GM13977 (cell line): ENCODE measurements at places on chromosomes 5 and 9.
A peak's percentile ranks its signal among the peaks of the same experiment; 100 is the strongest.

DNA sequence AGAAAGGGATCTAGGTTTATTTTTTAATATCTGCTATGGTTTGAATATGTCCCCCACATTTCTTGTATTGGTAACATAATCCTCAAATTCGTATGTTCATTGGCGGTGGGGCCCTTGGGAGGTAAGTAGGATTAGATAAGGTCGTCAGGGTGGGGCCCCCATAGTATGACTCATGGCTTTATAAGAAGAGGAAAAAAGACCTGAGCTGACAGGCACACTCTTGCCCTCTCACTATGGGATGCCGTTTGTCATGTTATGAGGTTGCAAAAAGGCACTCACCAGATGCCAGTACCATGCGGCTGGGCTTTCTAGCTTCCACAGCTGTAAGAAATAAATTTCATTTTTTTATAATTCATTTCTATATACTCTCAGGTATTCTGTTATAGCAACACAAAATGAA lies 67.3 kb upstream of the SGCD start:
- no peak for DNase-seq

DNA sequence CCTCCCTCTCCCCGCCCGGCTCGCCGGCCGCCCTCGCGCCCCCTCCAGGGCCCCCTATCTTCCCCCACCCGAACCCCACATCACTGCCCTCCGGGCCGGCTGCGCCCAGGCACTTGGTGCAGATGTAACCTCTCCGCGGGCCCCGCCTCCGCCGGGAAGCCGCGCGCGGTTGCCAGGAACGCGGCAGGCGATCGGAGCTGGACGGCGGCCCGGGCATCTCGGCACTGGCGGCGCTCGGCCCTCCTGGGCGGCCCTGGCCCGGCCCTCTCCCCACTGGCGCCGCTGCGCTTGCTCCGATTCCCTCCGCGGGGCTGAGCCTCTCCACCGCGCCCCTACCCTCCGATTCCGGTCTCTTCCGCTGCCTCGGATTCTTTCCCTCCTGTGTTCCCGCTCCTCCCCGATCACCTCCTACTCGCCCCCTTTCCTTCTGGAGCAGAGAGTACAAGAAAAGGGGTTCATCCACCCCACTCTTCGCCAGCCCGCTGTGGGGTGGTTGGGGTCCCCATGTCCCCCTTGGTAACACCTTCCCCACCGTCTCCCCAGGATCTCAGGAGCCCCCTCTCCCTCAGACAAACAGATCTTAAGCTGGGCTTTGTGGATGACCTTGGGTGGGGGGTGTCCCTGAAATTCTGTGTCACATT lies 70.6 kb downstream of the C9orf50 start:
- peak; percentile 23 for DNase-seq

DNA sequence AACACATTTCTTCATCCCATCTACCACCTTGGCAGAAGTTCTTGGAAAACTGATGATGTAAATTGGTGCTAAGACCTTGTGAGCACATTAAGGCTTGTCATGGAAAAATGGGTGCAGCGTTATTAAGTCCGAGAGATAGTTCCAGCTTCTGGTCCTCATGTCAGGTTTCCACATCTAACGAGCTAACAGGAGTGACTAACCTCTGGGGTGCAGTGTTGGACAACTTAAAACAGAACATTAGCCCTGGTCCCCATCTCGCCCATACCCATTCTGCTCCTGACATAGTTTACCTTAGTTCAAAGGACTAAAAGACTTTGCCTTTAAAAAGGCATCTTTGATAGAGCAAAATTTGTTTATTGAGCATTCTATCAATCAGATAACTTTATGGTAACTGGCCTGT lies 128.0 kb downstream of the SLC1A3 start:
- no peak for DNase-seq

DNA sequence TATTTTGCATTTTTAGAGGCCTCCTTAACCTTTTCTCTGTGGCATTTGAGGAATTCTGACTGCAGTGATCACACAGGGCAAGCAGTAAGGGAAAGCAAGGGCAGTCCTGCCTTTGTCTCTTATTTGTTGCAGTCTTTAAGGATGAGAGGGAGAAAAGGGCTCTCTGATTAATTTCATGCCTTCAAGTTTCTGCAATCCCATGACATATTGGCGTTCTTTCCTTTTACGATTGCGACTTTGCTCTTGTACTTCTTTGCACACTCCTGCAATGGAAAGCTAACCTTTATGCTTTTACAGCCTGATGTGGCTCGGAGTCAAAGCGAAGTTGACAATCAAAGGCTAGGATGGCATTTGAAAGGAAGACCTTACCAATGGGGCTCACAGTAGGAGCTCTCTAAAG lies 698.4 kb downstream of the DNAH5 start:
- no peak for DNase-seq

DNA sequence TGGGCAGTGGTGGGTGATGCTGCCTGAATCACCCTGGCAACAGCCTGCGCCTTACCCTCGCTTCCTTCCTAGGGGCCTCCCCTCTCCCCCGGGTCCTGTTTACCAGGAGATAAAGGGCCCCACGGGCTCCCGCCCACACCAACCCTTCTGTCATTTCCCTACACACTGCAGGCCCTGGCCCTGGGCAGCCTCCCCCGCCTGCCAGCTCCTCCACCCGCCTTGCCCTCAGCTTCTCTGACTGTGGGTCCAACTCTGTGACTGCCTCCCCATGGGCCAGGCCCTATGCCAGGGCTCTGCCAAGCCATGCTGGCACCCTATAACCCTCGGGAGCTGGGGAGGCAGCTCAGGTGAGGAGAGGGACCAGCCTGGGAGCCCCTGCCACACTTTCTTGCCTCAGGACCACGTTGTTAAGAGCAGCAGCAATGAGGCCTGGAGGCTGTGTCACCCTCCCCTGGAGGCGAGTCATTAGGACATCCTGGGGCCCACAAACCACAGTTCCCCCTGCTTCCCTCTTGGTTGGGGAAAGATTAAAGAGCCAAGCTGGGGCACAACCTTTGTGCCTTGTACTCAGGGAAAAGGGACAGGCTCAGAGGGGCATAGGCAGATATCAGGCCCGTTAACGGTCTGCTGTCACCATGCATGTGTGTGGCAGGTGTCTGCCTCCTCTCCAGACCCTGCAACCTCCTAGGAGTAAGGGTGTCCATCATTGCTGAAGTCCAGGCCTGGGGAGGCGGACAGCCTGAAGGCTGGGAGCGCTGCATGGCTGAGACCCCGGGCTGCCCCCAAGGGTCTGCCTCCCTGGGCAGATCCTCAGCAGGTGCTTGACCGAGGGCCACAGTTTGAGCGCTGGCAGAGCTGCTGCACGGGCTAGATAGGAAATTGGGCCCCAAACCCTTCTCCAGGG lies 2.8 kb downstream of the MGAT4B start:
- peak; percentile 39 for DNase-seq

- no peak for DNase-seq
Measured at GRCh38 chr5:141403387-141403786, 809 bp downstream of the PCDHGA9 start.

DNA sequence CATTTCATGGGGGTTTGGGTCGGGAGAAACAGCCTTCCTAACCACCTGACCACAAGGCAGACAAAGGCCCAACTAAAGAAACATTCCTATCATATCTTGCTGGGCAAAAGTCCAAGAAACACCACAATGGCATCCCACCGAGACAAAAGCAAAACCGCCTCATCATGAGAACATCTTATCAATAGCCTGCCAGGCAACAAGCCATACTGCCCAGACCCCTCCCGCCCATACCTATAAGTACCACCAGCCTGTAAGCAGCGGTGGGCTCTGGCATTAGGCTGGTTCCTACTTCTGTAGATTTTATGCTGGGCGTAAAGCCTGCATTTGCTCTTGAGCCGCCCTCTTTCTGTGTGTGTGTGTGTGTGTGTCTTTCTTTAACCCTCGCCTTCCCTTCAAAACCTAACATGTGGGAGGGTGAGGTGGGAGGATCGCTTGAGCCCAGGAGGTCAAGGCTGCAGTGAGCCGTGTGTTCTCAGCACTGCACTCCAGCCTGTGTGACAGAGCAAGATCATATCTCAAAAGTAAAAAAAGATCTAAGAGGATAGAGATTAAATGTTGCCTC lies 56.9 kb downstream of the PDE6A start:
- DNase-seq, result no peak

DNA sequence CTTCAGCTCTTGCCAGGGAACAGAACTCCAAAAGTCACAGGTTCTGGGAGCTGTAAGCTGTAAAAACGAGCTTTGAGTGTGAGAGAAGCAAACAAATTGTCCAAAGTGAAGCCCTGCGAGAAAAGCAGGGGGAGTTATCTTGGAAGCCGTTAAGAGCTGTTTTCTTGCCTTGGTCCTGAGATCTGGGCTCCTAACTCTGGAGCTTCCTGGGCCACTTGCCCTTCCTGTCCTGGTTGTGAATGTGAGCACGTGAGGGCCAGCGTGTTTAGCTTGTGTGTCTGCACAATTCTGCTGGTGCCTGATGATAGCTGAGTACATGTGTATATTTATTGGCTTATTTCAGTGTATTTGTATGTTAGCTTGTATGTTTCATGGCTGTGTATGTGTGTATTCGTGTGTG lies 40.5 kb downstream of the DAB2IP start:
- no peak for DNase-seq

DNA sequence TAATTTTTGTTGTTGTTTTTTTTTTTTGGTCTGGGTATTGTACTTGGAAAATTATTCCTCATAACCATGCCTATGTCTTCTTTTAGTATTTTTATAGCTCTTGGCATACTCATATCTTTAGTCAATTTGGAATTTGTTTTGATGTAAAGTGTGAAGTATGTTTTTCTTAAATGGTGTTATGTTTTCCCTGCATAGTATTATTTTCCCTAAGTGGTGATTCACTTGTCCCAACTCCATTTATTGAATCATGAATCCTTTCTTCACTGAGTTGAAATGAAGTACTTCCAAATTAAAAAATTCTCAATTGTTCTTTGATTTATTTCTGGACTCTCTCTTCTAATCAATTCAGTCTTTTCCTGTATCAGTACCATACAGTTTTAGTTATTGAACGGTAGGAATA lies 46.5 kb downstream of the POLK start:
- DNase-seq, result no peak

DNA sequence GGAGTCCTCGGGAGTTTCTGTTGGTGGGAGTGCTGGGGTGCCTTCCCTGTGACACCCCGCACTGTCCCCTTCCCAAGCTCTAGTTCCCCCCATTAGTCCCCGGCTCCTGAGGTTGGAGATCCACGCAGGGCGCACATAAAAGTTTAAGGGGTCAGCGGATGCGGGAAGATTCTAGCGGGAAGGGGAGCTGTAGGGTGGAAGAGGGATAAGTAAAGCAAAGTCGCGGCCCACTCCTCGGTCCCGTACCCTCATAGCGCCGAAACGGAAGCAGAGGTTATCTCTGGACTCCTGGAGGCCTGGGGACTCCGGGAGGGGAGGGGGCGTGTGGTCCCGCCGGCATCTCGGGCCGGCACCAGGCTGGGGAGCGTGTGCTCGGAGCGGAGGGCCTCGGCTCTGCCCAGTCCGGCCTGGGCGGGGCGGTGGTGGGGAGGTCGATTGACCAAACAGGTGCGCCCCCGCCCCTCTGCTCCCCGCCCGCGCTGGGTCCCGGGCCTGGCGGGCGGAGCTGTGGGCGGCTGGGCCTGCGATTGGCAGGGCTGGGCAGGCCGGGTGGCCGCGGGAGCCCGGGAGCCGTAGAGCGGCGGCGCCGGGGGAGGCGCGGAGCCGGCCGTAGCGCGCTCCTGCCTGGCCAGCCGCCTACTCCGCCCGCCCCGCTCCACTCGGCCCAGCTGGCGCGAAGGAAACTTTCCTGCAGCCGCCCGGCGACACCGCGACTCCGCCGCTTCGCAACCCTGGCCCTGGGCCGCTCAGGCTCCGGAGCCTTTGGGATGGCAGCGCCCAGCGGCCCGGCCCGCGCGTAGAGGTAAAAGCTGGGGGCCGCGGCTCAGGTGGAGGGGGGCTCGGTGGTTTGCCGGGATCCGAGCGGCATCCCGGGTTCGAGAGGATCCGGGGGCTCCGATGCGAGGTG lies 52.2 kb upstream of the DAB2IP start:
- peak; percentile 58 for DNase-seq

- DNase-seq, result no peak
Measured at GRCh38 chr9:136020206-136020605, 59.0 kb upstream of the UBAC1 start.

- no peak for DNase-seq
Measured at GRCh38 chr9:40925149-40925548, 203.3 kb downstream of the FOXD4L6 start.

DNA sequence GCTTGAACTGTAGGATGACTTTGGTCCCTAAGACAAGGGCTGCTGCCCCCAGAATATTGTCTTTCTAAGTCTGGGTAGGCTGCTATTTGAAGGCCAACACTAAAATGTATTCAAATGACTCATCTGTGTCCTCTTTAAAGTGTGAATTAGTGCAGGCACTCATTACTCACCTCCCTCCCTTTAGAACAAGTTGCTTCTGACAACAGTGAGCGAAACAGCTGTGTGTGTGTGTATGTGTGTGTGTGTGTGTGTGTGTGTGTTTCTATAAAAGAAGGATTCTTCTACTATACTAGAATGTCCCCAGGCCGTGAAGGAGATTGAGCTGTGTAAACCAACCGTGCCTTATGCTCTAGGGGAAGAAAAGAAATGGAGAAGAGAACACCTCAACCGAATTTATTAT lies 1337.2 kb downstream of the PTPRD start:
- DNase-seq, result no peak

- DNase-seq, result no peak
Measured at GRCh38 chr9:79946712-79947111, 374.9 kb downstream of the TLE4 start.

GRCh38 chr5:124089578-124089977 lies 577.6 kb downstream of the CSNK1G3 start:
- no peak for DNase-seq

DNA sequence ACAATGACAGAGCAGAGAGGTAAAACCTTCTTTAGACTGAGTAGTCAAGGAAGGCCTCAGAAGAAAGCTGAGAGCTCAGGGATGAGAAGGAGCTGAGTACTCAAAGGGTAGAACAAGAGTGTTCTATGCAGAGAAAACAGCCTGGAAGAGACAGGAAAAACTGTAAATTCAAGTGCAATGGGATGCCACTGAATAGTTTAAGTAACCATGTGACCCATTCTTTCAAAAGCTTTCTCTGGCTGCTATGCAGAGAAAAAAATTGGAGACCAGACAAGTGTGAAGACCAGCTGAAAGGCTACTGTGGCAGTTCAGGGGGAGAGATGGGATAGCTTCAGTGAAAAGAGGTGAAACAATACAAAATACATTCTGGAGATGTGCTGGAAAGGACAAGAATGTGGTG lies 61.3 kb upstream of the RNF38 start:
- DNase-seq, result no peak

- peak; percentile 61 for DNase-seq
Measured at GRCh38 chr9:87678650-87679355, 47.1 kb upstream of the CTSL start.

GRCh38 chr5:90224342-90224741 lies 185.2 kb downstream of the CETN3 start:
- DNase-seq, result no peak

- DNase-seq, result no peak
Measured at GRCh38 chr5:22650511-22650910, 202.6 kb downstream of the CDH12 start.

DNA sequence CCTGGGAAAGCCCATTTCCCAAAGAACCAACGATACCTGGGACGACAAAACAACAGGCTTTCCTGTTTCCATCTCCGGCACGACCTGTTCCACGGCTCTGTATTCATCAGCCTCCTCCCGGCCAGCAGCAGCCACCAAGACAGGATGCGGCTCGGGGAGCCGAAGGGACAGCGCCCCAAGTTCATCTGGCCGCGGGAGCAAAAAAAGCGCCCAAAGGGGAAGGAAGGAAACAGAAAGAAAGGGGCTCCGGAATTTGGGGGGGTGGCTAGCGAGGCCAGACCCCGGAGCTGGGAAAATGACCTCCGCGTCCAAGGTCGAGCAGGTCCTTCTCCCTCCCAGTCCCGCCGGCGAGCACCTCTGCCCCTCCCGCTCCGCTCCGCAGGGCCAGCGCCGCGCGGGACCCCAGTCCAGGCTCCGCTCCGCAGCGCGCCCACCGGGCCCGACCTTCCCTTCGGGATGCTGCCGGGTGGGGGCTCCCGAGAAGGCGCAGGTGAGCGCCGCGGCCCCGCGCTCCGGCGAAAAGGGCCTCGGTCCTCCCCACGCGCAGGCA lies 608 bp downstream of the ELOVL7 start:
- DNase-seq, result peak; percentile 56
